Stimulated activated naive B cell treated with anti-CD40 and anti-IgM and Interleukin-4, amounts not matched to agents 10 μg/mL and 1 μg/mL and 100 μg/mL, for 72 hours (primary cell): ENCODE measurements at places on chromosomes 7 and 10.
A peak's percentile ranks its signal among the peaks of the same experiment; 100 is the strongest.

GRCh38 chr10:79407811-79408795 lies 37.3 kb downstream of the ZCCHC24 start:
- no peak for DNase-seq

DNA sequence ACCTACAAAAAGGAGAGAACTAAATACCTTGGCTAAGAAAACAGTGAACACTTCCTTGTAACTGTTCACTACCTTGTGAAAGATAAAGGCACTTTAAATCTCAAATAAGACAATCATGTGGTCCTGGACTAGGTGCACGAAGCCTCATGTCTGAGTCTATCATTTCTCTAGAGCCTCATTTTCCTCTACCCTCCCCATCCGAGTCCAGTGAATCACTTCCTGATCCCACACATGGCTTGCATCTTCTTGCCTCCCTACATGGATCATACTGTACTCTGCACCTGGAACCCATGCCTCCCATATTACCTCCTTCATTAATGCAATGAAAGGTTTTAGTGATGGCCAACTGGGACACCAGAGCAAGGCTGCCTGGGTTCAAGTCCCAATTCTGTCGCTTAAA lies 34.5 kb downstream of the SNX10 start:
- DNase-seq: no peak

DNA sequence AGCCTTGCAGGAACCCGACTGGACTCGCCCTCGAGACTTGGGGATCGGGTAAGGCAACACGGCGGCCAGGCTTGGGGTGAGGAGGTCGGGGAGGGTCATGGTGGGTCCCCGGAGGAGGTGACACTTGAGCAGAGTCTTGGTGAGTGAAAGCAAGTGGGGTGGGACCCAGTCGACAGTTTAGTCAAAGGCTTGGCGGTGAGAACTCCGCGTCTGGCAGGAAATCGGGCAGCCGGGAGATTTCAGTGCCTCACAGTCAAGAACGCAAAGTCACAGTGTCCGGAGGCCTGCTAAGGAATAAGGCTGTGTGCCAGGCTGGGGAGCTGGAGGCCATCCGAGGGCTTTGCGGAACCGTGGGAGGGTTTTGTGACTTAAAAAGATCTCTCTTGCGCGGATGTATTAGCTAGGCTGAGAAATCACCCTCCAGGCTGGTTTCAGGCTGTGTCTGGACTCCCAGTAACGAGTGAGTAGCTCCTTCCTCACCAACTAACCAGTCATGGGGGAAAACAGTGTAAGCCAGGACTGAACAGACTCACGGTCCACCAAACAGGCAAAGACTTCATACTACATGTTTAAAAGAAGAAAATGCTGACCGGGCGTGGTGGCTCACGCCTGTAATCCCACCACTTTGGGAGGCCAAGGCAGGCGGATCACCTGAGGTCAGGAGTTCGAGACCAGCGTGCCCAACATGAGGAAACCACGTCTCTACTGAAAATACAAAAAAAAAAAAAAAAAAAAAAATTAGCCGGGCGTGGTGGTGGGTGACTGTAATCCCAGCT lies 613 bp downstream of the AP5Z1 start:
- no peak for DNase-seq

- DNase-seq: peak; percentile 31
Measured at GRCh38 chr10:123967626-123968243, 76.1 kb upstream of the CPXM2 start.

GRCh38 chr7:133641436-133641835 lies 388.6 kb downstream of the EXOC4 start:
- DNase-seq: no peak

- DNase-seq: no peak
Measured at GRCh38 chr7:153087498-153087897, 327.9 kb downstream of the ACTR3B start.

DNA sequence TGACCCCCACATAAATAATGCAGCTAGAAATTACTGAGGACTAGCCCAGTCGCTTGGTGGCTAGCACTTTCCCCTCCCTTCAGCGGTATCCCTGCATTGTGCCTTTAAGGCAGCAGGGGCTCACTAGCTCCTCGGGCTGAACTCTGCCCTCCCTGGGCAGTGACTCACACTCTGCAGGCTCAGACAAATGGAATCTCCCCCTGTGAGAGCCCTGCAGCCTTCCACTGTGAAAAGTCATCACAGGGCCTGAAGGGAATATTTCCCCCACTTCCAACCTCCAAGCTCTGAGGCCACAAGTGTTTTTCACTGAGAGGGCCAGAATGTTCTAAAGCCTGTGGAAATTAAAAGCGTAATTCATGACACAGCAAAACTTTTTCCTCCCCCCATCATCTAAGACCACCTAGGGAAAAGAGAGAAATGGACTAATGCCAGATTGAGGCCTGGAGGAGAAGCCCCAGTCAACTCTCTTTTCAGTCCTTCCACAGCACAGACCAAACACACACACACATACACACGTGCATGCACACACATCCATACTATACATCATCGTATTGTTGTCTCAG lies 93.6 kb upstream of the COL1A2 start:
- no peak for DNase-seq

DNA sequence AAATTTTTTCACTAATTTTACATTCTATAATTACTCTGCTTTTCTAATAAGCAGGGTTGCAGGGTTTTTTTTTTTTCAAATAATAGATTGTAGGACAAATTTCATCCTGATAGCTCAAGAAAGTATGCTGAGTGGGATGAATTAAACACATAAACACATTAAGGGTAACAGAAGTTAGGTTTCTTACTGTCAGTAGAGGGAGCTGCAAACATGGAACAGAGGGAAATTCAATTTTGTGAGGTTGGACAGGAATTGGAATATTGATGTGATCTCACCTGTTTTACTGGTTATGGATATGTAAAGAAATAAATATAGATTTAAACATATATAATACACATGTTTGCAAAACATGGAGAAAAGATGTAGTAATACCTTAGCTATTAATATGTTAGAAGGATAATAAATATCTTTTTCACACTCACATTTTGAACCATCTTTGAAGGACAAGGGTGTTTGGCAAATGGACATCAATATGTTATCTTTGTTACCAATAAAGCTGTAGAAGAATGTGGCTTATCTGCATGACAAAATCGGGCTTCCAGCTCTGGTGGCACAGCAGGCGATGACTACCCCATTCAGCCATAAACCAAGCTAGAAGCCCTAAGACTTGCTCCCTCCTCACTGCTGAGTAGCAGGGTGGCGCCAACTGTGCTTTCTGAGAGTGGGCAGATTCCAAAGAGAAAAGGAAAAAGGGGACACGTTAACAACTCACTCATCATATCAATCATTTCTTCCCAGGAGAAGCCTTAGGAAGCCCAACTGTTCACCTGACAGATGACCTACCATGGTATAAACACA lies 1257.4 kb downstream of the GATA3 start:
- DNase-seq: no peak

DNA sequence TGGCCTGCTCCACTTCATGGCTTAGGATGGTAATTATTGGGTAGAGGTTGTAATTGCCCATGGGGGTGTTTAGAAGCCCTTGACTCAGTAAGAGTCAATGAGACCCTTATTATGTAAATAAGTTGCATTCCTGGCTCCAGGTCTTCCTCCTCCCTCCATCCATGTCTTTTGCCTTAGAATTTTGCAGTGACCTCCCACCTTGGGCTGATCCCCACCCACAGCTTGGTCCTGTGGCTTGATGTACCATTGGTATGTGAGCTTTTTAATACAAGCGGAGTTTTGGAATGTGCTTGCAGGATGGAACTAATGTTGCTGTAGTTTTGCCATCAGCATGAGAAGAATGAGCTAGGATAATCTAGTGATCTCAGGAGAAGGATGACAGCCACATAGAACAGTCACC lies 73.2 kb upstream of the DGKI start:
- DNase-seq: no peak

DNA sequence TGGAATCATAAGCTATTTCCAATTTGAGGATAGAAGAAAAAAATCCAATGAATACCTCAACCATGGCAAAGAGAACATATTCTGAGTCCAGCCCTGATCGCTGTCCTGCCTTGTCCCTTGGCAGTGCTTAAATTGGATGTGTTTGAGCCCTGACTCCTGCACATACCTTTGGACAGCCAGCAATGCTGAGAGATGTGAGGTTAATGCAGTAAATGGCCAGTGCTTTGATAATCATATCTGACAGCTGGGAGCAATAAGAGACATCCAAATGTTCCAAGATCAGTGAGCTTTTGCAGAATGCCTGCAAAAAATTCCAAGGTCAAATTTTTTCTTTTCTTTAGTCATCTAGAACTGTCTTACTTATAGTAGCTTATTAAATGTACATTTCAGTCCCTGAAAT lies 80.1 kb upstream of the LRRC17 start:
- no peak for DNase-seq

DNA sequence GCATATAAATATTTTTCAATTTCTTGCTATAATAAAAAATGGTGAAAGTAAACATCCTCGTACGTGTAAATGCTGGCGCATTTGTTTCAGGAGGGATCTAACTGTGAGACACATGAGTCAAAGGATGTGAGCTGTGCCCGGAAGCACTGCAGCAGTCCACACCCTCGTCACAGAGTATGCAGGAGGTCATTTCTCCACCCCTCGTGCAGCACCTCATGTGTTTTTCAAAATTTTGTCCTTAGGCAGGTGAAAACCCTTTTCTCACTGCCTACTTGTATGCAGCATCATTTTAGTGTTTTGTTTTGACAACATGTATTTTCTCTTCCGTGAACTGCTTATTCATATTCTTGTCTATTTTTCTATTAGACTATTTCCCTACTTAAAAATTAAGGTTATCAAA lies 162.7 kb downstream of the AVL9 start:
- no peak for DNase-seq

GRCh38 chr10:129764011-129764900 lies 199.8 kb downstream of the EBF3 start:
- no peak for DNase-seq

DNA sequence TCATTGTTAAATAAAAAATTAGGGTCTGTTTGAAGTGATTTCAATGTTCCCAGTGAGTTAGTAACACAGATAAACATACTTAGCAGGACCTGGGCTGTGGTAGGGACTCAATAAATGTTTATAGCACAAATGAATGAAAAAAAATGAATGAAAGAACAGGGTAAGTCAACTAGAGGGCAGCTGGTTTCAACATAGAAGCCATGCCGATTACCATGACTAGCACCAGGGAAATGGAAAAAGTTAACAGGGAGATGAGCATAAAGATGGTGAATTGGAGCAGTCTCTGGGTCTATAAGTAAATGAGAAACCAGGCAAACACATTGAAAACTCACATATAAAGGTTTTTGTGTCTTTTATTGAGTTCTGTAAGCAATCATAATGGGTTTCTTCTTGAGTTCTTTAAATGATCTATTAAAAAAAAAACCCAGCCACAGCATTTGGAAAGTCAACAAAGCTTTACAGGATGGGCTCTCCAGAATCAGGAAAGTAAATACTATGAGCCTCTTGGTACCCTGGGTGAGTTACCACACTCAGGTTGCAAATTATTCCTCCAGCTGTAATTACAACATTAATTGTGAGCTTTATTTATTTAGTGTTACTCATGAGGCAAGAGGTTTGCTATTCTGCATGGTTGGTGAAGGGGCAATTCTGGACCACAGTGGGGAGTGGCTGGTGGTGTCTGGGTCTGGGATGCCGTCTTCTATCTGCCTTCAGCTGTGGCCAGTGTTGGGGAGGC lies 46.1 kb upstream of the MTPN start:
- no peak for DNase-seq

DNA sequence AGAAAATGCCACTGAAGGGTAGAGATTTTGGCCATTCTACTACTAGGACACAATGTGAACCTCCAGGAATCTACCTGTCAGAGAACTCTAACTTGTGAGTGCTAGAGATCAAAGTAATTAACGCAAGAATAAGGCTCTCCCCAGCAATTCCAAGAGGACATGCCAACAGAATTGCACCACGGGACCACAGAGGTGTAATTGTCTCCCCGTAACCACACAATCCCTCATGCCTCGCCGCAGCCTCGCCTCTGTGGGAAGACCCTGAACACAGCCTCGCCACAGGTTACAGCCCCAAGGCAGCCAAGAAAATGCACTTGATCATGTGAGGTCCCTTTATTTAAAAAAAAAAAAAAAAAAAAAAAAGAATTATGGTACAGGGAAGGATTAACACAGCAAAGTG lies 29.5 kb downstream of the CDCA7L start:
- DNase-seq: no peak

- no peak for DNase-seq
Measured at GRCh38 chr7:55083206-55083605, 64.4 kb downstream of the EGFR start.

DNA sequence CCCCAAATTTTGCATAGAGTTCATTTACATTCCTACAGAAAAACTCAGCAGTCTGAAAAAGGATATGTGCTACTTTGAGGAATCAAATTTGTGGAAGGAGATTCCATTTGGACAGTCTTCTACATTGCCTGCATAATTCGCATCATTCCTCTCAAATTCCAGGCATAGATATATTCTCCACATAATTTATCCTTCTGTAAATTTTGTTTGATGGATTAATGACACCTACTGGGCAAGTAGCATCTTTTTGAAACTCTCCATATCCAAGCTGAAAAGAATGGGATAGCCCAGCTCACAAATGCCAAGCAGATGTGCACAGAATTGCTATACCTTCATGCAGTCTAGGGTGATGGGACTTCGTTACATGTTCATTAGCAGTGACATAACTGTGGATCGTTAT lies 515.3 kb downstream of the AUTS2 start:
- DNase-seq: no peak

- no peak for DNase-seq
Measured at GRCh38 chr10:43360086-43360485, 11.3 kb upstream of the FXYD4 start.

DNA sequence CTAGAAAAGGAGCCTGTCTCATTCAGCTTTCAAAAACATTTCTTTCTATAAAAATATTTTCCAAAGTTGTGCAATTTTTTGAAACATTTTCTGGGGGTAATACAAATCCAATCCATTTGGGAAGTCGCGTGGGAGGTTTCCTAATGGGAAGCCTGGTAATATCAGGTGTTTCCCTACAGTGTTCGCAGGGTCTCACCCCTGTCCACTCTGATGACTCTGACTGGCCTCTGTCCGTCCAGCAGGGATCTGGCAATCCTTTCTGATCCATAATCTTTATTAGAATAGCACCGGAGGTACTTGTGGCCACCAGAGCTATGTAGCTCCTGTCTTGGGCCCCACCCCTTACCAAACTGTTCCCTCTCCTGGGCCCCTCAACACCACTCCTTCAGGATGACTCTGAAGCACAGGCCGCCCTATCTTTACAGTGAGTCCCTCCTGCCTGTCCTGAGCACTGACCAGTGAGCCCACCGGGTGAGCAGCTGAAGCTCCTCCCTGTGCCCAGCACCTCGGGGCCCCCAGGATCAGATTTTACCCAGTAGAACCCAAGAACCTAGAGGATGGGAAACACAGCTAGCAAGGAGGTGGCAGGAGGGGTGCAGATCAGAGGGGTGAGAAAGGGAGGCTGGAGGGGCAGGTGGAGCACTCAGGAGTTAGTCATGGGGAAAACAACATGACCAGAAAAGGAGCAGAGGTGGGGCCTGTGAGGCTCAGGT lies 84.8 kb downstream of the PTPRE start:
- DNase-seq: no peak

DNA sequence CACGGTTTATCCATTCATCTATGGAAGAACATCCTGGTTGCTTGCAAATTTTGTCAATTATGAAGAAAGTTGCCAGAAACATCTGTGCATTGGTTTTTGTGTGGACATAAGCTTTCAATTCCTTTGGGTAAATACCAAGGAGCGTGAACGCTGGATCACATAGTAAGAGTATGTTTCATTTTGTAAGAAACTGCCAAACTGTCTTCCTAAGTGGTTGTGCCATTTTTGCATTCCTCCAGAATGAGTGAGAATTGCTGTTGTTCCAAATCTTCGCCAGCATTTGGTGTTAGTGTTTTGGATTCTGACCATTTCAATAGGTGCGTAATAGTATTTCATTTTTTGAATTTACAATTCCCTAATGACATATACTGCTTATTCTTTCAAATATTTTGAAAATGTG lies 155.3 kb upstream of the FRMD4A start:
- DNase-seq: no peak
